Naive B cell (primary cell): ENCODE measurements at places on chromosomes 7 and 10. TPM values are rescaled to one million over a fixed set of nuclear protein-coding genes. Genes with fewer than 3 reads are reported as not detected.

Gene STAG3
- polyA plus RNA-seq, result 128 TPM

Gene FBXO24
- not detected for polyA plus RNA-seq

Gene ASB10
- not detected for polyA plus RNA-seq

Gene ZNF33B
- 14.3 TPM for polyA plus RNA-seq

Gene MBL2
- not detected for polyA plus RNA-seq

Gene SHTN1
- not detected for polyA plus RNA-seq

DNA sequence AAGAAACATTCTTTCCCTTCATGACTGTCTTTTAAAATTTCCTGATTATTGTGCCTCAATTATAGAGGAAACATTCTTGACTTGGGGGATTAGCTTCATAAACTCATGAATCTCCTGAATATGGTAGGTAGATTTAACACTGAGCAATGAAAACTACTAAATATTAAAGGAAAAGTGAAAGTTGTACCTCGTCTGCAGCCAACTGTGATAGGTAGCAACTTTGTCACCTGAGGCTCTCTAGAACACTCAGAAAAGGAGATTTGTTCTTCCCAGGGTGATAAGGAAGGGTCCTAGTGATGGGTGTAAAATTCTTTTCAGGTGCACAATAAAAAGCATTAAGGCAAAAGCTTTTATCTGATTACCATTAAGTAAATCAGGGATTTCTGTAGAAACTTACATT lies 78.1 kb downstream of the AHR start:
- no peak overlapping the region for H3K4me3 ChIP-seq
- no peaks in the 10 kb centered on the region for H3K4me1 ChIP-seq

DNA sequence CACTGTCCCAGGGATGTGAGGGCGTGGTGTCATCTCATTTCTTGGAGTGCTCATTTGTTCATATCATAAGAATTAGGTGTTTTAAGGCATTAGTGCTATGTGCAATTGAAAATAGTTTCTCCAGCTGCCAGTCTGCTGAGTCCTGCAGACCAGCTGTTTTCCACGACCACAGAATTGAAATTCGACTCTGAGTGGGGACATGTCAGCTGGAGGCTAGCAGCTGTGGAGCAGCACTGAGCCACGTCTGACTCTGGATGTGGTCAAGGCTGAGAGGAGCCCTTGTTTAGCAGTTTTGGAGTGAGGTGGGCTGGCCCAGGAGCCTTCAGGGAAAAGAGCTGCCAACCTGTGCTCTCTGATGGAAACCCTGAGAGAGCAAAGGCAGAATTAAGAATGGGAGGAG lies 156.3 kb upstream of the GRB10 start:
- H3K36me3 ChIP-seq, result no peaks in the 10 kb centered on the region
- H3K4me3 ChIP-seq, result no peak overlapping the region
- H3K27ac ChIP-seq, result no peak overlapping the region
- H3K27me3 ChIP-seq, result peaks cover 10% of the 10 kb centered on the region
- H3K4me1 ChIP-seq, result no peaks in the 10 kb centered on the region
- DNase-seq, result no peak

DNA sequence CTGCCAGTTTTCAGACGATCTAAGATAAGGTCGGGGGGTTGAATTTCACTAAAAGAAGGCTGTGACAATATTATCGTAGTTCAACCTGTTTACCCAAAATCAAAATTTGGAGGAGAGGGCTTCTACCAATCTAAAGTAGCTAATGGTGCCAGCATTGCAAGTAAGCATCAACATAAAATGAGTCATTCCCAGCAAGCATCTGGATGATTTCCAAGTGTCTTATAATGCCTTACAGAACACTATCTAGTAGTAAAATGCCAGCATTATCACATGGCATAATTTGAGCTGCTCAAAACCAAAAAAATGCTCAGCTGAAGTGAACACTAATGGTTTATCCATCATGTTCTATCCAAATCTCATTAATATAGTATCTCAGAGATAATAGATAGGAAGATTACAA lies 1193.9 kb downstream of the DNAJB9 start:
- no peaks in the 10 kb centered on the region for H3K4me1 ChIP-seq
- no peak for DNase-seq
- no peaks in the 10 kb centered on the region for H3K36me3 ChIP-seq
- H3K4me3 ChIP-seq, result no peak overlapping the region
- H3K27ac ChIP-seq, result no peak overlapping the region
- no peaks in the 10 kb centered on the region for H3K27me3 ChIP-seq

DNA sequence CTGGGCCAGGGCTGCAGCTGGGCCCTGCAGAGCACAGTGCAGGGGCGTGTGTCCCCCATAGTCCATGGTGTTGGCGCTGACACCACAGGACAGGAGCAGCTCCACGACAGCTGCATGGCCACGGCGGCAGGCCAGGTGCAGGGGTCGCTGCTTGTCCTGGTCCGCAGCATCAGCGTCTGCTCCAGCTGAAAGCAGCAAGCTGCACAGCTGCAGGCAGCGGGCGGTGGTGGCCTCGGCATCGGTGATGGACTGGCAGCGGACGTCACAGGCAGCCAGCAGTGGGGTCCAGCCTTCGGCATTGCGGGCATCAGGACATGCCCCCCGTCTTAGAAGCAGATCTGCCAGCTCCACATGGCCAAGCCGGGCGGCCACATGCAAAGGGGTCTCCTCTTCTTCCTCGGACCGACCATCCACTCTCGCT lies 6.0 kb downstream of the ASB10 start:
- no peak overlapping the region for H3K27ac ChIP-seq
- H3K4me1 ChIP-seq, result peaks cover 3% of the 10 kb centered on the region
- no peak overlapping the region for H3K4me3 ChIP-seq
- no peaks in the 10 kb centered on the region for H3K36me3 ChIP-seq
- DNase-seq, result no peak
- H3K27me3 ChIP-seq, result peaks cover 63% of the 10 kb centered on the region

DNA sequence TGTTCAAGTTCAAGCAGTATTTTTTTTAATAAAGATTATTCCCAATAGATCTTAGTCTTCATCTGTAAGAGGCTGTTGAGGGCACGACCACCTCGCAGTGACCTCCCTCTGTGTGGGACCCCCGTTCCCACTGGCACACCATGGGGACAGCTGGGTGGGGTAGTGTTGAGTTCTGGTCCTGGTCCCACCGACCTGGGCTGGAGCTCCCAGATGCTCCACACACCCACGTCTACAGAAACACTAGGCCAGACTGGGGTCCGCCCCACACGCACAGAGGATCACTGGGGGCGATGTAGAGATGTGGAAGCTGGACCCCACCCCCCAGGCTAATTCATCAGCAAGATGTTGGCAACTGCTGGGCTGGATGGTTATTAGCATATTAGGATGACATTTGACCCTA lies 623.6 kb downstream of the PTPRN2 start:
- no peaks in the 10 kb centered on the region for H3K4me1 ChIP-seq
- H3K36me3 ChIP-seq, result no peaks in the 10 kb centered on the region
- H3K27ac ChIP-seq, result no peak overlapping the region
- DNase-seq, result no peak

DNA sequence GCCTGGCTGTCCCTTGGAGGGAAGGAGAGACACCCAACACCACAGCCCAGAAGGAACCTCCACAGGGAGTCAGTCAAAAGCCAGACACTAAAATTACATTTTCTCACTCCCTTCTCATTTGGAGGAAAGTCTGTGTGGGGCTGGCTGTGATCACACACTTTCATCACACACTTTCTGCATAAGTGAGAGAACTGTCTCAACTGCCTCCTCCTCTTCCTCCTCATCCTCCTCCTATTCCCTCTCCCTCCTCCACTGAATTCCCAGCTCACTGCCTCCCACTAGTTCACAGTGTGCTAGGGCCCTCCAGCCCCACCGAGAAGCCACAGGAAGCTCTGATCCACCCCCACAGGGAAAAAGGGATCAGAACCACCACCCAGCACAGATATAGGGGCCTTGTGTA lies 91.6 kb downstream of the KCNMA1 start:
- H3K4me3 ChIP-seq, result no peak overlapping the region
- no peak for DNase-seq
- H3K4me1 ChIP-seq, result peaks cover 22% of the 10 kb centered on the region
- H3K36me3 ChIP-seq, result no peaks in the 10 kb centered on the region
- H3K27me3 ChIP-seq, result peaks cover 17% of the 10 kb centered on the region

DNA sequence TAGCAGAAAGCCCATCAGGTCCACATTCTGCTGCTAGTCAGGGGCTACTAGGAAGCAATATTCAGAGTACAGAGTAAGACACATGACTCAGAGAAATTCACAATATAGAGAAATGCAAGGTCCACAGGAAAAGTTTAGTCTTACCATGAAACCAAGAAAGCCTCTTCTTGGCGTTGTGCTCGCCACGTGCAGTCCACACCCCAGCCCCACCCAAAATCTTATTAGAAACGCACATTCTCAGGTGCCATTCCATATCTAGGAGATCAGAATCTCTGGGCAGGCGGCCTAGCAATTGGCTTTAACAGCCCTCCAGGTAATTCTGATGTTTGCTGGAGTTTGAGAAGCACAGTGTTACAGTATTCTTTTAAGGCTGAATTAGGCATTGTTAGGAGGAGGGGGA lies 15.8 kb upstream of the SAR1A start:
- peaks cover 30% of the 10 kb centered on the region for H3K27me3 ChIP-seq
- H3K4me1 ChIP-seq, result no peaks in the 10 kb centered on the region
- no peaks in the 10 kb centered on the region for H3K36me3 ChIP-seq
- DNase-seq, result no peak

DNA sequence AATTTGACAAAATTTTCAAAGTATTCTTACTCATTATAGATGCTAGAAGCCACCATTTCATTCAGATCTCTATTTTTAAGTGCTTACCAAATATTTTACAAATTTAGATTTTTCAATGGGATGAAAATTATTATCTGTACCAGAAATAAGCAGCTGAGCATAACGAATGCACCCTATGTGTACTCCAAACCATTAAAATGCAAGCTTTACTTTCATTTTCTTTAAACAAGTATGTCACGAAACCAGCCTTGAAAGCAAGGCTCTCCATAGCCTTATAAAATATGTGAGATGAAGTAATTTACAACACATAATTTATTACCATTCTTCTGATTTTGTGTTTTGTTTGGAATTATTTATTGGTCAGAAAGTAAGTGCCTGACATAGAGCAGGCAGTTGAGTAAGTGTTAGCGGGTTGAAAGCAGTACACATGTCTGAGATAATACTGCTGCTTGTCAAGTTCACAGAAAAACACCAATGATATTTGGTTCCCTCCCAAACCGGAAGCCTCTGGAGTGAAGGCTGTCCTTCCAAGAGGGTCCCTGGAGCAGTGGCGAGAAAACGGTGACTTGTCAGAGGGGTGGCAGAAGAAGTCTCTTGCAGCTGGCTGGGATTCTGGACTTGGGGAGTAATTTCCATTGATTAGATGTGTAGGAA lies 322.7 kb upstream of the PFKP start:
- no peaks in the 10 kb centered on the region for H3K4me1 ChIP-seq
- no peak for DNase-seq
- no peak overlapping the region for H3K27ac ChIP-seq
- H3K27me3 ChIP-seq, result peaks cover 15% of the 10 kb centered on the region
- no peak overlapping the region for H3K4me3 ChIP-seq

DNA sequence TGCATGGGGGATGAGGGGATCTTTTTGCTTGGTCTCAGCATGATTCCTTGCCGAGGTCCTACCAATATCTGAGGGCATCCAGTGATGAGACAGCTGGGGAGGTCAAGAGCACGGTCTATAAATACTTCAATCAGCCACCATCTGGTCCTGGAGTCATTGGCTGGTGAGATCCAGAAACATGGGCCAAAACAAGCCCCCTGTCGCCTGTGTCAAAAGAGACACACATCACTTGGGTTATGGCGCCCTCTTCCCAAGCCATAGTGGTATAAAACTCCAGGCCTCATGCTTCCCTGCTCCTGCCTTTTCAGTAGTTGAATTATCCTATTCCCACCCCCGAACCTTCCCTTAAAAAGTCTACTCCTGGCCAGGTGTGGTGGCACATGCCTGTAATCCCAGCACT lies 60.9 kb downstream of the SLC35B4 start:
- no peak overlapping the region for H3K27ac ChIP-seq
- H3K27me3 ChIP-seq, result peaks cover 7% of the 10 kb centered on the region
- DNase-seq, result no peak
- peaks cover 7% of the 10 kb centered on the region for H3K36me3 ChIP-seq
- H3K4me1 ChIP-seq, result no peaks in the 10 kb centered on the region

DNA sequence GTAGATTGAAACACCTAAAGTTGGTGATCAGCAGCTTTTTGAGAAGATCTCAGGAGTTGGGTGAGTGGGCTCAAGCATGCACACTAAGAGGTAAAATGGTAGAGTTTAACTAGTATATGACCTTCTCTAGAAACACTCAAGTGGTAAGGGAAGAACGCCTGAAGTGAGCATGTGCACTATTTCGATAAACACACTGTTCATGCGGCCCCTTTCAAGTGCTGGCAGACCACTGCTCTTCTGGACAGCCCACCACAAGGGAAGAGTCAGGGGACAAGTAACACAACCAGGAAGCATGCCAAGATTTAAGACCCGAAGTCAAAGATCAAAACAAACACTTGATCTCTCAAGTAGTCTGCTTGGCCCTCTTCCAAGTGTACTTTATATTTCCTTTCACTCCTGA lies 519.5 kb upstream of the ZWINT start:
- no peaks in the 10 kb centered on the region for H3K4me1 ChIP-seq
- H3K36me3 ChIP-seq, result no peaks in the 10 kb centered on the region

DNA sequence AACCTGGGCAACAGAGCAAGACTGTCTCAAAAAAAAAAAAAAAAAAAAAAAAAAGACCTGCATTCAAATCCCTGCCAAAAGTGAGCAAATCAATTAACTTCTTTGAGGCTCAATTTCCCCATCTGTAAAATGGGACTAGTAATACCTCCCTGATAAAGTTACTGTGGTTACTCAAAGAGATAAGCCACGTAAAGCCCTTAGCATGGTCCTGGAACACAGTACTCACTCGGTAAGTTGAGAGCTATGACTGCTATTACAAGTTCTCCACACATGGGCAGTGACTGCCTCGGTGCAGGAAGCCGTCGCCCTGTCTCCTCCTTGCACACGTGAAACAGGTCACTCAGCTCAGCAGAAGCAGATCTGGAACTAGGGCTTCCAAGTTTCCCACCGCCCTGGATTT lies 37.9 kb downstream of the DDIT4 start:
- H3K4me1 ChIP-seq, result peaks cover 26% of the 10 kb centered on the region
- no peak overlapping the region for H3K4me3 ChIP-seq
- no peak for DNase-seq
- H3K36me3 ChIP-seq, result no peaks in the 10 kb centered on the region
- peak overlapping the region; percentile 76 for H3K27ac ChIP-seq

- DNase-seq, result no peak
- no peaks in the 10 kb centered on the region for H3K36me3 ChIP-seq
- H3K4me3 ChIP-seq, result no peak overlapping the region
- H3K4me1 ChIP-seq, result peaks cover 14% of the 10 kb centered on the region
- no peak overlapping the region for H3K27ac ChIP-seq
Measured at GRCh38 chr7:16841681-16842080, 36.9 kb upstream of the AGR2 start.

GRCh38 chr7:109930049-109930448 lies 1160.9 kb upstream of the LRRN3 start:
- H3K36me3 ChIP-seq, result no peaks in the 10 kb centered on the region
- H3K4me3 ChIP-seq, result no peak overlapping the region
- no peaks in the 10 kb centered on the region for H3K27me3 ChIP-seq
- no peak for DNase-seq
- no peaks in the 10 kb centered on the region for H3K4me1 ChIP-seq

DNA sequence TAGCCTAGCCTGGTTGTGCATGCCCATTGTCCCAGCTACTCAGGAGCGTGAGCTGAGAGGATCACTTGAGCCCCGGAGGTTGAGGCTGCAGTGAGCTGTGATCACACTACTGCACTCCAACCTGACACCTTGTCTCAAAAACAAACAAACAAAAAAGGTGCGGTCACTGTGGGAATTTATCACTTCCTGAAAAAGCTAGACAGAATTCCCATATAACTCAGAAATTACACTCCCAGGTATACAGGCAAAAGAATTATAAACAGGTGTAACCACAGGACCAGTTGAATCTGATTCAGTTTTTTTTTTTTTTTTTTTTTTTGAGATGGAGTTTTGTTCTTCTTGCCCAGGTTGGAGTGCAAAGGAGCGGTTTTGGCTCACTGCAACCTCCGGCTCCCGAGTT lies 3.2 kb upstream of the OGDH start:
- DNase-seq, result no peak
- peaks cover 18% of the 10 kb centered on the region for H3K27me3 ChIP-seq
- peak overlapping the region; percentile 24 for H3K27ac ChIP-seq
- H3K4me3 ChIP-seq, result no peak overlapping the region
- H3K36me3 ChIP-seq, result no peaks in the 10 kb centered on the region
